Fibroblast of skin of abdomen (primary cell): ENCODE measurements at places on chromosomes 13 and 19.

- no peak for DNase-seq
Observed at GRCh38 chr13:101393140-101393539, 23.2 kb downstream of the NALCN start.

DNA sequence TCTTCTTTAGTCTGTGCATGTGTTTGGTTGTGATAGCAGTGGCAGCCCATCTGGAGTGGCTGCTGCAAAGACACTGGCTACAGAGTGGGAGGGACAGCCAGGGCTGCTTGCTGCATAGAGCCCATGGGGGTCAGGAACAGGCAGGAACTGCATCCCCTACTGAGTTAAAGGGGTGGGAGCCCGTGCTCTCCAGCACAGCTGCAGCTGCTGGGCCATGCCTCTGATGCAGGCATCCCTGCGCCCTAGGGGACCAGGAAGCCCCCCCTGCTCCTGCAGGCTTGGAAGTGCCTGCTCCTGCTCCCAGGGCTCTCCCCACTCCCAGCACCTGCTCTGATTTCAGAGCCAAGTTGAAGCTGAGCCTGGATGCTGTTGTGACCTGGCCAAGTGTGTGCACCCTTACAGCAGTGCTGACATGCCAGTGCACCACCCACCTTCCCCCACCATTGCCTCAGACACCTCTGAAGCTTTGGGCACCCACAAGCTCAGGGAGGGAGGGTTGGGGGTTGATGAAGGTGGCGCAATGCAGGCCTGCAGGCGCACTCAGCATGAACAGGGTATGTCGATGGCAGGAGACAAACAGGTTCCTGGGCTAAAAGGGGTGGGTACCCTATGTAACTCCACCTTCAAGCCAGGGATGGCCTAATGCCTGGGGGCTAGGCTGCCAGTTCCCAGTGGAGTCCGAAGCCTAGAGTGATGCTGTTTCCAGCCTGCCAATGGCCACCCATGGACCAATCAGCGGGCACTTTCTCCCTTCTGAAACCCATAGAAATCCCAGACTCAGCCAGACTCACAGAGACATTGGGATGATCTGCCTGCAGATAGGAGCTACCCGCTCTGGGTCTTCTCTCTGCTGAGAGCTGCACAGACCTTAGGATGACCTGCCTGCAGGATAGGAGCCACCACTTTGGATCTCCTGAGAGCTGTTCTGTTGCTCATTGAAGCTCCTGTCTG is 919.9 kb upstream of the MIR17HG start:
- no peak for DNase-seq

GRCh38 chr19:54158812-54159351 is 639 bp downstream of the LENG1 start:
- DNase-seq, result no peak

DNA sequence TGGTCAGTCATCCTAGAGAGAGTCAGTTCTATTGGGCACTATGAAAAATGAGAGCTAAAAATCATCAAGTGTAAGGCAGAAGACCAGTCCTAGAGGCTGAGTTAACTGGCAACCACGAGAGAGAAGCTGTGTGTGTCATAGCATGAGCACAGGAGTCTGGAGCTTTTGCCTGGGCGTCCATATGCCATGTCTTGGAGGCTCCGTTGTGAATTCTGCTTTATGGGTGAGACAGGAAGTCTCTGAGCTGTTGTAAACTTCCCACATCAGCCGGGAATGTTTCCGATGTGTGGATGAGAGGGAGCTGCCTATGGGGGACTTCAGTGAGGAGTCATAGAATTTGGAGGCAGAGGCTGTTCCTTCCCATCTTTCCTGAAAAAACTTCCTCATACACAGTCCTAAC is 120.0 kb downstream of the ITGBL1 start:
- DNase-seq, result no peak

- DNase-seq, result no peak
Observed at GRCh38 chr13:31011901-31012654, 79.6 kb downstream of the TEX26 start.

- DNase-seq, result no peak
Observed at GRCh38 chr13:83880275-83881139, 1.8 kb downstream of the SLITRK1 start.

- no peak for DNase-seq
Observed at GRCh38 chr13:27372896-27373295, 51.5 kb upstream of the GTF3A start.

DNA sequence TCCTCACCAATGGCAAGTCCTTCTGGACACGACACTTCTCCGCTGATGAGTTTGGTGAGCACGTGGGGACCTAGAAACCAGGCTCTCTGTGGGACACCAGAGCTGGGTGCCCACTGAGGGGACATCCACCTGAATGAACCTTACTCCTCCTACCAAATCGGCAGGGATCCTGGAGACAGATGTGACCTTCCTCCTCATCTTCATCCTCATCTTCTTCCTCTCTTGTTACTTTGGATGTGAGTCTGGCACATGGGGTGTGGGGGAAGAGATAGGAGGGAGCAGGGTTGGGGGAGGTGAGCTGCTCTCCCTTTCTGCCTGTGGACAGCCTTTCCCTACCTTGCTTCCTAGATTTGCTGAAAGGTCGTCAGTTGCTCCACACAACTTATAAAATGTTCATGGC is 1.9 kb downstream of the TMEM145 start:
- no peak for DNase-seq

DNA sequence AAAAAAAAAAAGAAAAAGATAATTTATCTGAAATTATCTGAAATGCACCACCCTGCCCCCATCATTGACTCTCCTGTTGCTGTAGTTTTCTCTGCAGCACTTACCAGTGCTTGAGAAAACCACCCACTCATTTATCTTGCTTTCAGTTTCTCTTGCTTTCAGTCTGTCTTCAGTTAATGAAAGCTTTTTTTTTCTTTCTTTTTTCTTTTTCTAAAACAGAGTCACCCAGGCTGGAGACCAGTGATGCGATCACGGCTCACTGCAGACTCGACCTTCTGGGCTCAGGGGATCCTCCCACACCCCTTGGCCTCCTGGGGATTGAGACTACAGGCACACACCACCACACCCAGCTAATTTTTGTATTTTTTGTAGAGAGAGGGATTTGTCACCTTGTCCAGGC is 4.3 kb upstream of the ACP5 start:
- DNase-seq, result no peak

- no peak for DNase-seq
Observed at GRCh38 chr19:14769201-14769600, 9.2 kb downstream of the ADGRE2 start.

- no peak for DNase-seq
Observed at GRCh38 chr13:35256459-35257148, 219.9 kb downstream of the MAB21L1 start.

DNA sequence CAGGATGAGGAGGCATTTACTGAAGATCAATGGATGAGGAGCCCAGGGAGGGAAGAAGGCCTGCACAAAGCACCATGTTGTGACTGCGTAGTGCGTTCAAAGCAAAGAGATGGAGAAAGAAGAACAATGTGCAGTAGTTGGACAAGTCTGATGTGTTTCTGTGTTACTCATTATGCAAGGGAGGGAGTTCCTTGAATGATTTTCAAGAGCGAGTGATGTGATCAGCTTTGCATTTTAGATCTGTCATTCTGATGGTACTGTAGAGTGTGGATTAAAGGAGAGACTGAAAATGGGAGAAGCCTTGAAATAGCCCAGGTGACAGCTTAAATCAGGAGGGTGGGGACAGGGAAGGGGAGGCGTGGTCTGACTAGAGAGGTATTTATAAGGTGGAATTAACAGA is 9.5 kb downstream of the MYO16 start:
- DNase-seq, result no peak

- peak; percentile 53 for DNase-seq
Observed at GRCh38 chr19:46944918-46945628, 74.6 kb upstream of the NPAS1 start.

- no peak for DNase-seq
Observed at GRCh38 chr19:13918726-13919411, 12.9 kb downstream of the CC2D1A start.

GRCh38 chr19:13339869-13340268 is 166.4 kb downstream of the CACNA1A start:
- DNase-seq, result no peak

DNA sequence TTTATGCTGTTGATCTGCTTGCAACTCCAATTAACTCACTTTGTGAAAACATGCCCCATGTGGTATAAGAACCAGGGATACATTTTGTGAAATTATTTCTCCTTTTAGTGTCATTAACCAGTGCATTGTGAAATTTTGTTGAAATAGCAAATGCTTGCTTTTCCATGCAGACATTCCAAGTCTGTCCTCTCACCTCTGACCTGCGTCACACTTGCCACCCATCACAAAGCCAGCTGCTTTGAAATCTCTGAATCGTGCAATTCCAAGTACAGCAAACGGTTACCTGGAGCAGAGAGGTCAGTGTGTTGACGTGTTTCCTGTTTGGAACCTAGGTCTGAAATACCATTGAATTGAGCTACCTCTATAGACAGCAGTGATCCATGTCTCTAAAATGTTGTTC is 4.9 kb upstream of the SLC25A15 start:
- DNase-seq, result no peak

DNA sequence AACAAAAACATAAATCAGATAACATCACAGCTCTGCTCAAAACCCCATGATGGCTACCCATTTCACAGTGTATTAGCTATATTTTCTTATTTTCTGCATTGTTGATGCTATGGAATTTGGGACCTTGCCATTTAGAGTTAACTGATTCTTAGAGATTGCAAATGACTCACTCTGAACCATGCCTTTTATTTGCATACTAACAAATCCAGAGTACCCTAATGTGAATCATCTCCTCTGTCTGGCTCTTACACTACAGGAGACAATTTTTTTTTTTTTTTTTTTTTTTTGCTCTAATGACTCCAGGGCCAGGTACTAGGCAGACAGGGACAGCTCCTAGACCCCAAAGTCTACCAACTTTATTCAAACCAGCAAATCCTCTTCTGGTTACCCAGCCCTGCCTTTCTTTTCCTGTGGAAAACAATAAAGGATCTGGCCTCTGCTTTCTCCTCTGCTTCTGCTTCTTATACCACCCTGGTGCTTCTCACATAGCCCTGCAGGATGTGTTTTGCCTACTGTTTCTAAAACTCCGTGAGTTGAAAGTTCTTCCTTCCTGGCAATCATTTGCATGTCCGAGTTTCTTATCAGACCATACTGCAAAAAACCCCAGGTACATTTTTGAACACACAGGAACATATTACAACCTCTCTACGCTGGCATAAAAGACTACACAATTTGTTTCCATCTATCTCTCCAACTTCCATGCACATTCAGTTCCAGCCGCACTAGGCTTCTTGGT is 10.6 kb upstream of the ZNF460 start:
- DNase-seq, result peak; percentile 93

DNA sequence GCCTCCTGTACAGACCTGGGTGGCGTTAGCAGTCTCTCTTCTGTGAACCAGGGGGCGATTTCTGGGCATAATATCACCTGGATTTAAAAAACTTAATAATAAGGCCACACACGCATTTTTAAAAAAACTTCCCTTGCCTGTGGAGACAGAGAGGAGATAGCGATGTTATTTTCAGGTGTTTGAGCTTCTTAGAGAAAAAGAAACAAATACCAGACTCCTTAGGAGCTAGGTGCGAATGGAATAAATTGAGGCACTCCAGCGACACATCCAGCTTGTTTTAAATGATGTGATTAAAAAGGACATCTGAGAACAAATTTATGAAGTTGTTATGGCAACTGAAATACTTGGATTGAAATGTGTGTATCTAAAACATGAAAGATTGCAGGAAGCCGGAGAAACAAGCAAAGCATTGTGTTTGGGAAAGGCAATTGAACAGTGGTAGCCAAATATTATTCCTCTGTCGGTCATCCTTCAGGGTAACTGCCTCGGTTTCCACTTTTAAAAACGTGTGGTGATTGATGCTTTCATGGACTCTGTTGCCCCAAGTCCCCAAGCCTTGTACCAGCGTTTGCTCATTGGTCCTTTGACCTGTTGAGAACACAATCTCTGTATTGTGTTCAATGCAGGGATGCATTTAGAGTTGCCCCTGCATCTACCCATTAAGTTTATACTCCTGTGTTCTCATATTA is 158.7 kb downstream of the TM9SF2 start:
- no peak for DNase-seq

DNA sequence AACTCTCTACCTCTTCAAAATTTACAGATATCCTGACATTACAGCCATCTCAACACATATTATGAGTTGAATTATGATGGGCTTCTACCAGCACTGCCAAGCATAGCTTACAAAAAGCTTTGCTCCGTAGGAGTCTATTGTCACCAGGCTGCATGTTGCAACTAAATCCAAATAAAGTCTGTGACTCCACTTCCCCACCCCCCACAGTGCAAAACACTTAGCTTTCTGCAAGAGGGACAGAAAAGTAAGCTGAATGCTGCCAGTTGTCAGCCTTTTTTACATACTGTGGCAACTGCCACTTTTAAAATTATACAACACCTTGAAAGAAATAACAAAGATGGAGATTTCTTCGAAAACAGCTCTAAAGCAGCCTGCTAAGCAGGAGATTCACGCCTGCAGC is 189.1 kb downstream of the FGF14 start:
- DNase-seq, result no peak

- no peak for DNase-seq
Observed at GRCh38 chr13:59416561-59416960, 747.2 kb downstream of the DIAPH3 start.
